ENCODE measurements at places on chromosomes 6 and 20.

DNA sequence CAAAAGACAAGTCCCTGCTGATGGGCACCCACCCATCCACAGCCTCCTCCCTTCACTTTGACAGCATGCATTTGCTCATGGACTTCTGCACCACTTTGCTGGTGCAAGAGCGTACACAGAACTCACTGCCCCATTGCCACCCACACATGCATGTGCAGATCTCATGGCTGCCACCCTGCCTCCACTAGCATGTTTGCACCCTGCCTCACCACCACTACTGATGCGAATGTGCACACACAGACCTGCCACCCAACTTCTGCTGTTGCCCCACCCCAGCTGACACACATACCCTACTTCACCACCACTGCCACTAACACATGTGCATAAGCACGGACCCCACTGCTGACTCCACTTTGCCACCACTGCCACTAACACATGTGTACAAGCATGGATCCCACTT lies 64.9 kb upstream of the EYS start:
- DNase-seq = no peak

DNA sequence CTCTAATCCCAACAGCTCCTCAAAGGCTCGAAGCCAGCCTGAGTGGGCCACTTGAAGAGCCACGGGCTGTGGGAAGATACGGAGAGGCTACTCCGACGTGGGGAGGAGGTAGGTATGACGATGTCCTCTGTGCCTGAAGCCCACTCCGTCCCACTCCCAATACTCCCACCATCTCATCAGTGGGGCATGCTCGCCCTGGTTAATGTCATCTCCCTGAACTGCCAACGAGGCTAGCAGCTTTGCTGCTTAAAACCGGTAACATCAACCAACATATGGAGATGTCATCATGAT lies 11.1 kb downstream of the NRN1 start:
- no peak for DNase-seq

- DNase-seq = no peak
Observed at GRCh38 chr6:47076422-47077344, 34.6 kb upstream of the ADGRF1 start.

GRCh38 chr20:14498772-14499171 lies 161.4 kb upstream of the FLRT3 start:
- peak; percentile 61 for DNase-seq

- no peak for DNase-seq
Observed at GRCh38 chr20:9457136-9457535, 57.3 kb upstream of the LAMP5 start.

GRCh38 chr20:21712443-21713059 lies 7.1 kb downstream of the PAX1 start:
- peak; percentile 13 for DNase-seq

GRCh38 chr20:37219751-37220668 lies 40.7 kb upstream of the MROH8 start:
- DNase-seq = peak; percentile 48

GRCh38 chr6:130771741-130772140 lies 55.5 kb upstream of the SMLR1 start:
- no peak for DNase-seq

- DNase-seq = no peak
Observed at GRCh38 chr20:14245368-14245970, 91.9 kb downstream of the FLRT3 start.

GRCh38 chr20:23097636-23098580 lies 11.8 kb upstream of the CD93 start:
- no peak for DNase-seq

- DNase-seq = no peak
Observed at GRCh38 chr6:127904160-127904559, 3.3 kb upstream of the THEMIS start.

- DNase-seq = no peak
Observed at GRCh38 chr6:159929819-159930218, 39.0 kb downstream of the MAS1 start.
